Activated CD4-positive, alpha-beta T cell treated with anti-CD3 and anti-CD28 coated beads for 1 hour (primary cell): ENCODE measurements at places on chromosomes 16 and 17.

DNA sequence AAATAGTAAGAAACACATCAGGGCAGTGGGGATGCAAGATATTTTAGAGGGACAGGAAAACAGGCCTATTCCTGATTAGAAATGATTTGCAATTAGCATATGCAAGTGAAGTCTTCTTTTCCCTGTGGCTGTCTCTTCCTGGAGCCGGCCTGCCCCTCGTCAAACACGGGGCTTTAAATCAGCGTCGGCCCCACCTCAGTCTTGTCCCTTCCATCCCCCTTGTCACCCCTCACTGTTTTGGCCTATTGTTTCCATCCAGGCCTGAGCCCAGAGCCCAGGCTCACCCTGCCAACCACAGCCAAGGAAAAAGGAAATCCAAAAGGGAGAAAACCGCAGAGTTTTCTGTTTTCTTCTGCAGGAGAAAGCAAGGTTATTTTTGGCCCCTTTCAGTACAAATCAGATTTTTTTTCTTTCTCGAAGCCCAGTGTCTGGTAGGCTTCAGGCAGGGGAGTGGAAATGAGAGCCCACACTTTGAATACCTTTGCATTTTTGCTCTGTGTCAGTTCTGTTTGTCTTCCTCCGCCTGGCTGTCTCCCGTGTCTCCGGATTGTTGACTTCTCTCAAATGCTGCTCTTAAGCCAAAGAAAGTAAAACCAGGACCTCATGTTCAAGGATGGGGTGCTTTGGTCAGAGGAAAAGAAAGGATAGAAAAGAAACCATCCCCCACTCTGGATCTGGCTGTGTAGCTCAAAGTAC is 399.9 kb upstream of the CDH11 start:
- DNase-seq: no peak

DNA sequence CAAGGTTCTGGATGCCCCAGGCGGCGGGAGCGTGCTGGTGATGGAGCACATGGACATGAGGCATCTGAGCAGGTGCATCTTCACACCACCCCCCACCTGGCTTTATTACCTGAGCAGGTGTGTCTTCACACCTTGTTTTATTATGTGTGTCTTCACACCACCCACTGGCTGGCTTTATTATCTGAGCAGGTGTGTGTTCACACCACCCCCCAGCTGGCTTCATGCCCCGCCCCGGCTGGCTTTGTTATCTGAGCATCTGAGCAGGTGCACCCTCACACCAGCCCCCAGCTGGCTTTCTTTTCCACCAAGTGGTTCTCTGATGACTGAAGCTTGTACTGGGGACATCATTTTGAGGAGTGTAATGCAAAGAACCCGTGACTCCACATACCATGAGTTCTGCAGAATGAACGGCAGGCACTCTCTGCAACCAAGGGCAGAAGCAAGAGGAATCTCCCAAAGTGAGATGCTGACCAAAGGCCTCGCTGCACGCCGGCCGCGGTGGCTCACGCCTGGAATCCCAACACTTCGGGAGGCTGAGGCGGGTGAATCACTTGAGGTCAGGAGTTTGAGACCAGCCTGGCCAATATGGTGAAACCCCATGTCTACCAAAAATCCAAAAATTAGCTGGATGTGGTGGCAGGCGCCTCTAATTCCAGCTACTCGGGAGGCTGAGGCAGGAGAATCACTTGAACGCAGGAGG is 2.6 kb downstream of the FN3KRP start:
- DNase-seq: no peak

DNA sequence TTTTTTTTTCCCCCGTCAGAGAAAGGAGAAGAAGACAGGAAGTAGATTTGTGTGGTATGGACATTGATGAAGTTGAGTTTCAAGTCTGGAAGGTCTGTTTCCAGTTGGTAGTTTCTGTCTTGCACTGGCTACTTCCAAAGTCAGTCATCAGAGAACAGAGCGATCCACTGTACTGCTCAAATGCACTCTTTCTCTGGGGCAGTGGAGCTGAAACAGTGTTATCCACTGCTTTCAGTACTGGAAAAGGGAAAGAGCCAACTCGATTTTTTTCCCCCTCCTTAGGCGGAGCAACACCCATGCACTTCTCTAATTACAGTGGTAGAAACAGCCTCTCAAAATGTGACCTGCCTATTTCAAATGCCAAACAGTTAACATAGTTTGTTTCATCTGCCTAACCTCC is 7.4 kb downstream of the PRKCA start:
- no peak for DNase-seq

DNA sequence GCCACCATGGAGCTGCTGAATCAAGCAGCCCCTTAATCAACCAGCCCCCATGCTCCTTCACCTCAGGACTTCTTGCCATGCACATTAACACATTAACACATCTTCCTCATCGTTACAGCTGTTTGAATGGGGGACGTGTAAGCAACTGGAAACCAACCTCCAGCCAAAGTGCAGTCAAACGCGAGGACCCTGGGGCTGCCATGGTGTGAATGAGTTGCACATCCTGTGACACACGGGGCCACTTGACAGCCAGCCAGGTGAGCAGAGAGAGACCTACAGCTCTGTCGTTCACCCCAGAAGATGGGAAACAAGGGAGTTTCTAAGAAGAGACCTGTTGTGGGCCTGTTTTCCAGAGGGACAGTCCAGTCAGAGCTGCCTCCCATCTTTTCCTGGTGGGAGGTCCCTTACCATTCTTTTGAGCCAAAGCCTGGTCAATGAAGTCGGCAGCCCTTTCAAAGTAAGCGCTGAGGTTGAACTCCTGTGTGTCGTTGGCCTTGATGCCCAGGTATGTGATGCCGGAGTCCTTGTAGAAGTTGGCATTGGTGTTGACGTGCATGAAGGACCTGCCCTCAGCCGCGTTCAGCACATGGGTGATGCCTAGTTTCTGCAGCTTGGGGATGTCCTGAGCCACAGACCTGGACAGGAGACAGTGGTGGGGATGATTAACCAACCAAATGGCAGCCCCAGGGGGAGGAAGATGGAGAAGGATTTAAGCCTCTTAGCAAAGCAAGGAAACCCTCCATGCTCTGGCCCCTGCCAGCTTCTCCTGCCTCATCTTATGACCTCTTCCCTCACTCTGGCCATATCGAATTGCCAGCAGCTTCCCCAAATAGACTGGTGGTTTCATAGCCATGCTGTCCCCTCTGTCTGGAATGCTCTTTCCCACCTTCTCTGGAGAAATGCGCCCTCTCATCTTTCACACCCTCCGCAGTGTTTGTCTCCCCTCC is 4.2 kb downstream of the DUSP3 start:
- no peak for DNase-seq

GRCh38 chr16:79463841-79464240 is 136.7 kb downstream of the MAF start:
- DNase-seq: no peak

DNA sequence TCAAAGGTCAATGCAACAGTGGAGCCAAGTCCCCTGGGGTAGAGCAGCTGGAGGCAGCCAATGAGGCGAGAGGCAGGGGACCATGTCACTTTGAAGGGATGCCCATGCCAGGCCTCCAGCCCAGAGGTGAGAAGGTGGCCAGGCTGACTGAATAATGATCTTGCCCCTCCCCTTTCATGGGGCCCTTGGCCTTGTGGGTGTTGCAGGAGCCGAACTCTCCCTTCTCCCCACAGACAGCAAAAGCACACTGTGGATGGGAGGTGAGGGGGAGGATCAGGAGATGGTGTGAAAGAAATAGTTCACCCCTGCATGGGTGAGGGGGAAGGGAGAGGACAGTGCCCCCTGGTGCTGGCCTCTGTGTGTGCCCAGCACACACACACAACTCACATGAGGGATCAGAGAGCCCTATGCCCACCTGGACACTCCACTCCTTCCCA is 15.8 kb upstream of the TBX21 start:
- DNase-seq: no peak

GRCh38 chr17:76578376-76578775 is 7.3 kb downstream of the ST6GALNAC2 start:
- no peak for DNase-seq

GRCh38 chr17:351875-352420 is 659 bp downstream of the RPH3AL start:
- no peak for DNase-seq

DNA sequence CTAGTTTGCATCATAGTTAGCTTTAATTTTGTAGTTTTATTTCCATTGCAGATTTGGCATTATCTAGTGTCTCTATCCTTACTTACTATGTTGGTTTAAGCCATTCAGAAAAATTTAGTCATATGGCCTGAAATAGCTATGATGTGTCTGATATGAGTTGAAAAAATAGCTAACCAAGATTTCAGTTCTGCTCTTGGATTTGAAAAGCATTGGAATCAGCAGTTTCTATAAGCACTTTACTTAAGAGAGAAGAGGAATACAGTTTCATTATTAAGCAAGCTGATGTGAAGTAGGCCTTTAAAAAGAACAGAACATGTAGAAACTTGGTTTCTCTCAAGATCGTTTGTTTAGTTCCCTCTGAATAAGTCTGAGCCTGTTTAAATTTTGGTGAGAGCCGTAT is 25.9 kb downstream of the LPCAT2 start:
- DNase-seq: no peak

DNA sequence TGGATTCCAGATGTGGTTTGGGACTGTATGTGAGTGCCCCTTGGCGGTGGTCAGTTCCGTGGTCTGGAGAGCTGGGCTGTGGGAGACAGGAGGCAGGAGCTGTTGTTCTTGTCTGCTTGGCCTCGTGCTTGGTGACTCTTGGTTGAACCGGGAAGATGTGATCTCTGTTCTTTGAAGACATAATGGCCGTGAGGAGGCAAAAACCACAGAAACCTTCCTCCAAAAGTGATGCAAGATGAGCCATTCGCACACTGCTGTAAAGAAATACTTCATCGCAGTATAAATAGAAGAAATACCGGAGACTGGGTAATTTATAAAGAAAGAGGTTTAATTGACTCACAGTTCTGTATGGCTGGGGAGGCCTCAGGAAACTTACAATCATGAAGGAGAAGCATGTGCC is 128.8 kb downstream of the RAP1GAP2 start:
- DNase-seq: no peak

DNA sequence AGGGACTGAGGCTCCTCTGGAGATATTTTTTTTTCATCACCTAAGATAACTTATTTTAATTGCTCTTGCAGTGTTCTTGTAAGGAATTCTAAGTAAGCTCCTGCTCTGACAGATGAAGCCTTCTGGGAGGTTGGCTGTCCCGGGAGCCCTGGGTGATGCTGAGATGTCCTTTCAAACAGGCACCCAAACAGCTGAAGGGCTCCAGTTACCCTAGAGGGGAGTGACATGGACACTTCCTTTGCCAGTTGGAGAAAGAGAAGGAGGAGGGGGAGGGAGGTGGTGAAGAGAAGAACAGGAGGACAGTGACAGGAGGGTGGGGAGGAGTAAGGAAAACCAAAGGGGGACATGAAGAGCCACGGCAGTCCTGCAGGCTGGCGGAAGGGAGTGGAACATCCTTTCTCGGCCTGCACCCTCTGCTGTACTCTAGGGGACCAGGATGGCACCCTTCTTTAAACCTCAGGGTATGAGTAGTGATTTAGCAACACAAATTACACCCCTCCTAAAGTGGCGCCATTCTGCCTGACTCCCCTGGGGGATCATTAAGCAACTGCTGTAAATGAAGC is 51.8 kb downstream of the MYH3 start:
- no peak for DNase-seq

GRCh38 chr17:20307326-20307910 is 159.9 kb downstream of the LGALS9B start:
- no peak for DNase-seq

DNA sequence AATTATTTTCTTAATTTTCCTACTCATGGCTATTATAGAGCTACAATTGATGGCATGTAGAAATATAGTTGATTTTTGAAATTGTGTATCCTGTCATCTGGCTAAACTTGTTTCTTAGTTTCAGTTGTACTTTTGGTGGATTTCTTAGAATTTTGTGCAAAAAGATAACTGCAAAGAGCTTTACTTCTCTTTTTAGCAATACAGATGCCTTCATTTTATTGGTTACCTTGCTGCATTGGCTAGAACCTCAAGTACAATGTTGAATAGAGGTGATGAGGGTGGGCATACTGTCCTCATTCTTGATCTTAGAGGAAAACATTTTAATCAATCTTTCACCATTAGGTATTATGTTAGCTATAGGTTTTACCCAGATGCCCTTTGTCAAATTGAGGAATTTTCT is 67.9 kb downstream of the METRNL start:
- no peak for DNase-seq

DNA sequence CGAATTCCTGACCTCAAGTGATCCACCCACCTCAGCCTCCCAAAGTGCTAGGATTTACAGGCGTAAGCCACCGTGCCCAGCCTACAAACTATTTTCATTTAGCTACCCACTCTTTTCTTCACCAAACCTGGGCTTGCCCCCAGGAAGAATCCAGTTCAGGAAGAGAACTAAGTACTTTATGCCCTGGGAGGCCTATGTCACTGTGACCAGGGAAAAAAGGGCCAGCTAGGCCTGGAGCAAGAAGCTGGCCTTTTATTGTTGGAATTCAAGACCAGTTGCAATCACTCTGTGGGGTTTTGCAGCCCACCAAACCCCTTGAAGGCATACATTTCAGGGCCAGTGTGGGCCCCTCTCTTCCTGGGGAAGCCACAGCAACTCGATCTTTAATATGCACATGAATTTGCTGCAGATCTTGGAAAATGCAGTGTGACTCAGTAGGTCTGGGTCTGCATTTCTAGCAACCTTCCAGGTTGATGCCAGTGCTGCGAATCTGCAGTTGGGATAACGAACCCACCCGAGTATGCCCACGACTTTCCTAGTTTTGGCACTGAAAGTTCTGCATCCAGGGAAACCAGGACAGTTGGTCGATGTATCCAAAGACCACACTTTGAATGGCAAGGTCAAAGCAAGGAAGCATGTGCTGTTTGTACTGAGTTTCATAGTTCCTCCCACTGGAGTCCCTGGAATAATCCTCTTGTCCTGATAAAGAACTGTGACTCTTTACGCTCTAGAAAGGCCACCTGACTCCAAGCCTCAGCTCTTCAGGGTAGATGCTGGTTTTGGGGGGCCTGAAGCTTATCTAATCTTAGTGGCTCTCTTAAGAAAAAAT is 7.2 kb upstream of the MRPS23 start:
- no peak for DNase-seq

- DNase-seq: no peak
Measured at GRCh38 chr17:42779936-42780850, at the start of gene WNK4. Gene WNK4, plus strand, starts transcription at chr17:42780610. Its CDS starts 89 bp downstream, at chr17:42780699.

- DNase-seq: no peak
Measured at GRCh38 chr17:2957631-2958286, 105.6 kb downstream of the OR1D5 start.

- no peak for DNase-seq
Measured at GRCh38 chr17:59375857-59376256, 44.4 kb downstream of the YPEL2 start.

DNA sequence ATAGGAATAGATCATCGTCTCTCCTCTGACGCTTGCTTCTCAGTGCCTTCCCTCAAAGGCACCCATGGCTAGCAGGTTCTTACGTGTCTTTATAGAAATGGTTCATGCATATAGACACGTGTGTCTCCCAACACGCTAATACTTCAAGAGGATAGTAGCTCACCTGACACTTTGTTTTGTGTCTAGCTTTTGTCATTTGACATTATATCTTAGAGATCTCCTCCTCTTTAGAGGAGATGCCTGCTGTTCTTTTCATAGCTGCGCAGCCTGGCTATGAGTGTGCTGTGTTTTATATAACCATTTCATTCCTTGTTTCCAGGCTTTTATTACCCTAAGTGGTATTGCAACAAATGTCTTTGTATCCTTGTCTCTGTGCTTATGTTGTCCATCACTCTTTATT is 411.7 kb downstream of the CPPED1 start:
- no peak for DNase-seq
